ENCODE measurements at places on chromosomes 5 and 9.

DNA sequence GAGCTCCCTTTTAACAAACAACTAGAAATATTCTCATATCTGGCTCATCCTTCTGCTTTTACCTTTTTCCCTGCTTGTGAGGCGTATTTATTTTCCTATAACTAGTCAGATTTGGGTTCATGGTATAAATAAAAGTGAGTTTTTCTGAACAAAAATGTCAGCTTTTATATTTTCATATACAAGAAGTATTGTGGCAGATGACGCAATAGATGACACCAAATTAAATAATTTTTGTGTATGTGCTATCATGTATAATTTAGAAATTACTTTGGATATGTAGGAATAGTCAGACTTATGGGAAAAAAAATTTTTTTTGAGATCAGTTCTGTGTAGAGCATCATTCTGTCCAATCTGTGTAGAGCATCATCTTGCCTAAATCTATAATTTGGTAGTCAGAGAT is 45.7 kb upstream of the SLC27A6 start:
- no peak for DNase-seq

DNA sequence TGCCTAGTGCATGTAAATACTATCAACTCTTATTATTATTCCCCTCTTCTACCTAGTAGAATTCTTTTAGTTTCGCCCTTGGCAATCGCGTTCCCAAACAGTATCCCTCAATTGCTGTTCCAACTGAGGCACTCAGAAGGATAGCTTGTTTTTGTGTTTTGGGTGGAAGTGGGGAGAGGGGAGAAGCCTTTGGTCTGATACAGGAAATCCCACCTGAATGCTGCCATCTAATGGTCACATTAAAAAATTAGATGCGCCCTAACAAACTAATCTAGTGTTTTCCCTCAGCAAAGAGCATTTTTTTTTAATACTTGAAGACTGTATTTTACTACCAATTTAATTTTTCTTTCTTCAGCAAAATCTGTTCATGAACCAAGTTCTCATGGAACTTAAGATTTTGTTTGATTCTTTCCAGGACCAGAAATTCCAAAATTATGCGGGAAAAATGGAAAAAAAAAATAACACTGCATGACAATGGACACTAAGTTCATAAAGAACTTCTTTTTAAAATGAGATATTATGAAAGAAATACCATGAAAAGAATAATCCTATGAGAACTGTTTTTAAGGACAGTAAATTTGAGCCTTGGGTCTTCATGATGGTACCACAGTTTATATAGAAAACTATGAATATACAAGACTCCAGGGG is 22.2 kb upstream of the GLDC start:
- DNase-seq, result no peak

DNA sequence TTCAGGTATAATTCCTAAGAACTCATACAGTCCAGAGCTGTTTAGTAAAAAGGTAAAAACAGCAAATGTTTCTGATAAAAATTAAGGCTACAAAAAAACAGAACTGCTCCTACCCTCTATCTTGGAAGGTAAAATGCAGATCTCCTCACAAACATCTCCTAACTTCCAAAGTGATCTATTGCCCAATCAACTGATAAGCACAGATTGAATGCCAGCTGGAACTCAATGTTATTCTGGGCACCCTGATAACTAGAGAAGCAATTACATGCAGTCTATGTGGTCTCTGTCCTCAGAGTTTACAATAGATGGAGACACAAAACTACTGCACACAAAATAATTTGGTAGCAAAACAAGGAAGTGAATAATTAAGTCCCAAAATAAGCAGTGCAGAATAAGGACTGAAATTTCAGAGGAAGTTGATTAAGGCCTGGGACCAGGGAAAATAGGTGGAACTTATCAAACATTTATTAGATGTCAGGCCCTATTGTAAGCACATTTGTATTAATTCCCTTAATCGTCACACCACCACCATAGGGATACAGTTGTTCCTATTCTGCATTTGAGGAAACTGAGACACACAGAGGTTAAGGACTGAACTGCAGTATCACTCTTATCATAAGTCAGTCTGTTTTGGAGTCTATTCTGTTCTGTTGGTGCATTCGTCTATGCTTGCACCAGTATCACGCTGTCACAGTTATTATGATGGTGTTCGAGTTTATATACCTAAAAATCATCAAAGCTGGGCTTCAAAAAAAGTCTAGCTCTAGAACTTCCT is 102.2 kb upstream of the TARS1 start:
- no peak for DNase-seq

- no peak for DNase-seq
These were observed 121.7 kb downstream of the ICE1 start for GRCh38 chr5:5544094-5544663.

GRCh38 chr5:3313569-3313968 is 282.1 kb upstream of the IRX1 start:
- DNase-seq, result no peak

DNA sequence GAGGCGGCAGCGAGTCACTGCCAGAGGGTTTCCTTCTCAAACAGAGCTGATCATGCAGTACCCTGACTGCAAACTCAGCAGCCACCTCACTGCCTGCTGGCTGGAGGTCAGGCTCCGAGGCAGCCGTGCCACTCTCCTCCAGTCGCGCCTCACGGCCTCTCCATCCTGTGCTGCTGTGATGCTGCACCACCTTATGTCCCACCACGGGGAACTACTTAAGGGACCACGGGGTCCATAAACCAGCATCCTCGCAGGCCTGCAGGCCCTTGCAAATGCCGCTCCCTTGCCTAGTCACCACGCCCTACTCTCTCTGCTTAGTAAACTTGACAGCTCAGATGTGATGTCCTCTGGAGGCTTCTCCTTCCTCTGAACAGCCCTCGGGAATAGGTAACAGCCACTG is 99.2 kb downstream of the CRB2 start:
- no peak for DNase-seq

DNA sequence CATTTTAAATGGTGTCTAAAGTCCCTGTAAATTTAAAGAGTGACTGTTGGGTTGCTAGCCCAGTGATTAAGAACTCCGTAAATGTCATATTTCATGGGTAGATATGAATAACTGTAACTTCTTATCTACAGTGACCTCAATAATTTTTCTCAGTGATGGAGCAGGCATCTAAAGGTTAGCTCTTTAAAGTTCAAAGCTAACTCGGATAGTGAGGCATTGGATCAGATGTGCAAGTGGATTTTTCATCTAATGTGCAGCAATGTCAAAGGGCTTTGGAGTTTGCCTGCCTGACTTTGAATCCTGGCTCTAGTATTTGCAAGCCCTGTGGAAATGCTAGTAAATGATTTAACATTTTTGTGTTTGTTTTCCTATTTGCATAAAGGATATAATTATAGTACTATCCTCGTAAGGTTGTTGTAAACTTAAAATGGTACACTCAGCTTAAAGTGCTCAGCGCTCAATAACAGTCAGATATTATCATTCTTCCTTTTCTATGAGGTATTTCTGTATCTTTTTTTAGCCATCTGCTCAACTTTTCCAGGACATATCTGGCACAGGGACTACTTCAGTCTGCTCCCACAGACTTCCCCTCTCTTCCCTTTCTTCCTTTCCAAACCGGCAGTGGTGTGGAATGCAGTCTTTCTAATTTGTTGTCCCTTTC is 163.7 kb upstream of the ELL2 start:
- DNase-seq, result no peak

DNA sequence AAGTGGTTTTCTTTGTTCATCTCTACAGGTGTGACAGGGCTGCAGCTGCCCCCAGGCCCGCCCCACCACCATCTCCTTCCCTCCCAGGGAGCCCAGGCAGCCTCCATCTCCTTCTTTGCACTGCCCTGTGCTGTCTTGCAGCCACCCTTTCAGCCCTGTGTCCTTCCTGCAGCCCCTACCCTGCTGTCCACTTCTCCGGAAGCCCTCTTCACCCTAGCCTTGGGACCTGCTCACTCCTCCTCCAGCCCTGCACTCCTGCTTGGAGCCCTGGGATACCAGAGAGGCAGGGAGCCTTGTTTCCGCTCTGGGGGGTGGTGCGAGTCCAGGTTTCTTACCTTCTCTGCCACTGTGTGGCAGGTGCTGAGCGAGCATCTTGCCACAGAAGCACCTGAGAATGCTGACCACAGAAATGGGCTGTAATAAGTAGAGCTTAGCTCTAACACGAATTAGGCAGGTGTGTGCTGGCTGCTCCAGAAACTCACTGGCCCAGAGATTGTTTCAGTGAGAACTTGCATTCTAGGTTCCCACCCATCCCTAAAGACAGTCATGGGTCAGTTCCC is 51.3 kb upstream of the GADD45G start:
- no peak for DNase-seq

DNA sequence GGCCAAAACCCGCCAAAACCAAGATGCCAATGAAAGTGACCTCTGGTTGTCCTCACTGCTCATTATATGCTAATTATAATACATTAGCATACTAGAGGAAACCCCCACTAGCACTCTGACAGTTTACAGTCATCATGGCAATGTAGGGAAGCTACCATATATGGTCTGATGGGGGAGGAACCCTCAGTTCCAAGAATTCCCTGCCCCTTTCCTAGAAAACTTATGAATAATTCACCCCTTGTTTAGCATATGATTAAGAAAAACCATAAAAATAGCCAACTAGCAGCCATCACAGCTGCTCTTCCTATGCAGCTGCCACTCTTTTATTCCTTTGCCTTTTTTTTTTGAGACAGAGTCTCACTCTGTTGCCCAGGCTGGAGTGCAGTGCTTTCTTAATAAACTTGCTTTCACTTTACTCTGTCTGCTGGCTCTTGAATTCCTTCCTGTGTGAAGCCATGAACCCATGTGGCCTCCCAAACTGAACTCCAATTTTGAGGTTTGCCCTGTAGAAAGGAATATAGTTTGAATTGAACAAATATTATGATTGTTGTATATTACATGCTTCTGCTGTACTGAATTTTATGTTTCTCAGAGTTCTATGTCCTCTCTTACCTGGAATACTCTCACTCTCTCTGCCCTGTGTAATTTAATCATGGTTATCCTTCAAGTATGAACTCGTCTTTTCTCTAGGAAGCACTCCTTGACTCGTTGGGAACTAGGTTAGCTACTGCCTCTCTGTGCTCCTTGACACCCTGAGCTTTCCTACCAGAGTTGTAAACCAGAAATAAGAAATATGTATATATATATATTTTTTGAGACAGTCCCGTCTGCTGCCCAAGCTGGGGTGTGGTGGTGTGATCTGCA is 59.8 kb downstream of the KIAA1958 start:
- no peak for DNase-seq

DNA sequence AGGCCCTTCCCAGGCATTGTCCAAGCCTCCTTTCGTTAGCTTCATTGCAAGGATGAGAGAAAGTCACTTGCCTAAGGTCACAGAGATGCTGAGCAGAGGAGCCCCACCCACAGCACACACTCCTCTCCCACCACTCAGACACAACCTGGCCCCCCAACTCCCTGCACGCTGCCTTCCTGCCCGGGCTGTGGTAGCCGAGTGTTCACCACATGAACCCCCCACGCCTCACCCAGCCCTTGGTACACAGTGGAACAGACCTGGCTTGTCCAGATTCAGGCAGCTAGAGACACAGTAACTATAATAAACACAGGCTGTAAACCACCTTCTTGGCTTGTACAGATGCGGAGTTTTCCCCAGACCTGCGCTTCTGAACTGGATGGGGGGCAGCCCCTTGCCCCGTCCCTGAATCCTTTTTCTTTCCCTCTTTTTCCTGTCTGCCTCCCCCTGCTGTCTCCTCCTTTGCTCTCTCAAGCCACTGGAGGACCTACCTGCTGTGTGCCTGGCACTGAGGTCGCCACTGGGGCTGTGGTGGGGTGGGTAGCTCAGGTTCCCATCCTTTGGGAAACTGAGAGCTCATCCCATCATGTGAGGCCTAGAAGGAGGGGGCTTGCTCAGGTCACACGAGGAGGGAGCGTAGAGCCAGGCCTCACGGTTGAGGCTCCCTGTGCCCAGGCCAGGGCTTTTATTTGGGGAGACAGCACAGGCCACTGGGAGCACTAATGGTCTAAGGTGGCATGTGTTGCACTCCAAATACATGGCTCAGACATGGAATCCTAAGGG is 55.7 kb upstream of the SYNPO start:
- no peak for DNase-seq

GRCh38 chr9:124327491-124327890 is 69.7 kb downstream of the NEK6 start:
- no peak for DNase-seq

- DNase-seq, result peak; percentile 7
These were observed 31.8 kb upstream of the FOXB2 start for GRCh38 chr9:76987594-76988200.

DNA sequence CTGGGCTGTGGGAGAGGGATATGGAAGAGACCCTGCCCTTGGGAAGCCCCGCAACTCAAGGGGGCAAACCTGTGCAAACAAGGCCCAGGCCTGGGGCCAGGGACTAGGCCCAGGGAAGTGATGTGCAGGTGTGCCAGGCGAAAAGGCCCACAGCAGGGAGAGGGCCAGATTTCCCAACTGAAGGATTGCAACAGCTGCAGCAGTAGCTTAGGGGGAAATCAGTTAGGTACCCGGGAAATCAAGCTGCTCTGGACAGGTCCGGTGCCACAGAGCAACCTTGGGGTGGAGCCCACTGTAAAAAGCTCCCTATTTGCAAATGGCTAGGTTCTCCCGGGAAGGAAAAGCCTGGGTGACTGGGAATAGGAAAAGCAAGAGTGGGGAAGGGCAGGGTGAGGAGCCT is 10.4 kb downstream of the GRIN1 start:
- DNase-seq, result no peak

- no peak for DNase-seq
These were observed 36.7 kb downstream of the SLC27A6 start for GRCh38 chr5:129001841-129002526.

GRCh38 chr5:12772276-12772675 is 868.0 kb upstream of the CTNND2 start:
- no peak for DNase-seq

DNA sequence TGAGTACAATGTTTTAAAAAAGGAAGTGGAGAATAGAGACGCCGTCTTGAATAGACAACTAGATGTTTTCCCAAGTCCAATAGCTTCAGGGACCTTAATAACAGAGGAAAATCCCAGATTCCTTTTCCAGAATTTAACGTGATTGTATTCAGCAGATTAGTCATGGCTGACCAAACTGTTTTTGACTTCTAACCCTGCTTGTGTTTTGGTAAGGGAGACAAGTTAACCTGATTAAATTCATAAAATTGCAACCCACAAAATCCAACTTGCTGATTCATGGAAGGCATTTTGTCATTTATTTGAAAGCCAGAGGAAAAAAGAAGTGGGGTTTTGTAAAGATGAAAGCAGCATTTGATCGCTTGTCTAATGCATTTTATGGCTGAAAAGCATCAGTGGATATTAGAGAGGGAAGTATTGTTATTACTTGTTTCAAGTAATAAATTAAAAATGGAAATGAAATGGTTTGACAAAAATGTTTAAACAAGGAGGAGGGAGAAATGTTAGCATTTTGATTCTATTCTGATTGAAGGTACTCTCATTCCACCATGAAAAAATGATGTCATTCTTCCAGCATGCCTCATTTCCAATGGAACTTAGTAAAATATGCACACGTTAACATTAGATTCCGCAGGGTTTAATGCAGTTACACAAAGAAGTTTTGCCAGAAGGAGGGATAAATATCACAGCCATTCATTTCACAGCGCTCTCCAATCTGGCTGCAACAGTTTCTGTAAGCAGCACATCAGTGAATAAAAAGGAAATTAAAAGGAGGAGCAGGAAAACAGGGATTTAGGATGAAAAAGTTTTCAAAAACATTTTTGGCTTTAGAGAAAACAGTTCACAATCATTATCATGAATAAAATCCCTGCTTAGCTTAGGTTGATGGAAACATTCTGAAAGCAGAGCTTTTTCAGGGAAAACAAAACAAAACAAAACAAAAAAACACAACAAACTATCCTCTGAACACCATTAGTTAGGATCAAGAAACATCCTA is 314.7 kb downstream of the PRR16 start:
- no peak for DNase-seq

- DNase-seq, result peak; percentile 16
These were observed 32.3 kb downstream of the TMEM174 start for GRCh38 chr5:73205305-73205704.

Measured in NCI-H2081 treated with DMSO at 0.1 percent for 48 hours (cell line).